ENCODE measurements at places on chromosomes 7 and 10. TPM values are rescaled to one million over a fixed set of nuclear protein-coding genes. Genes with fewer than 3 reads are reported as not detected.
A peak's percentile ranks its signal among the peaks of the same experiment; 100 is the strongest.

The FAM25A gene
- not detected for total RNA-seq

The TMEM176B gene
- 1.2 TPM for total RNA-seq

The TCF7L2 gene
- 67.3 TPM for total RNA-seq

The SPDYE16 gene
- not detected for total RNA-seq

The MUC12 gene
- total RNA-seq, result 7.0 TPM

The ARPC1B gene
- total RNA-seq, result 61.8 TPM

The FGFBP3 gene
- 115 TPM for total RNA-seq

The FAM25G gene
- not detected for total RNA-seq

DNA sequence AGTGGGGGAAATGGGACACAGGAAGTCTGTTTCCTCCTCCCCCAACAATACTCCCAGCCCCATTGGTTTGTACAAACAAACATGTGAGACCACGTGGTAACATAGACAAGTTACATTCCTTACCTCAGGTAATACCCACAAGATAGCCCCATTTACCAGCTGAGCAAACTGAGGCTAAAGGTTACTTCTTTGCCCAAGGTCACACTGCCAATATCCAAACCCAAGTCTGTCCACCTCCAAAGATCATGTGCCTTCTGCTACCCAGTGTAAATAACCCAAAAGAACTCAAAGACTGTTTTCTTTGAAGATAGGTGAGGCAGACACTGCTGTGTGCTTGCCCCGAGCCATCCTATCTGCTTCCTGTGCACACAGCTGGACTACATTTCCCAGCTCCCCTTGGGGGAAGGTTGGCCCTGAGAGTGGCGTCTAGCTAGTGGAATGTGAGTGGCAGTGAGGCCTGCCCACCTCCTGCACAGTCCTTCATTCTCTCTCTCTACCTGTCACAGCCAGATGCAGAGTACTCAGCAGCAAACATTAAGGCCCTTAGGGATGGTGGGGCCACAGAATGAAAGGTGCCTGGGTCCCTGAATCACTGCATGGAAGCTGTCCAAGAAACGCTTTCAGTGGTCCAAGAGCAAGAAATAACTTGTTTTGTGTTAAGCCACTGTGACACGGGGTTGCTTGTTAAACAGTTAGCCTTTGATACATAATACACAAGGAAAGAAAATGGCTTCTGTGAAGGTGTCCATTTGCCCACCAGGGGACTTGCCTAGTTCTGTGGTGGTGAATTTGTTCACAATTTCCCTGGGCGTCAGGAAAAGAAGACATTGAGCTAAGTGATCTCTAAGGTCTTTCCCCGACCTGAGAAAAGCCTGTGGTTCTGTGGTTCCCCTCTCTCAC lies 257.7 kb upstream of the NFE2L3 start:
- no peak overlapping the region for H3K27ac ChIP-seq
- H3K36me3 ChIP-seq, result no peaks in the 10 kb centered on the region
- DNase-seq, result peak; percentile 60
- H3K4me3 ChIP-seq, result no peak overlapping the region
- no peaks in the 10 kb centered on the region for H3K4me1 ChIP-seq

DNA sequence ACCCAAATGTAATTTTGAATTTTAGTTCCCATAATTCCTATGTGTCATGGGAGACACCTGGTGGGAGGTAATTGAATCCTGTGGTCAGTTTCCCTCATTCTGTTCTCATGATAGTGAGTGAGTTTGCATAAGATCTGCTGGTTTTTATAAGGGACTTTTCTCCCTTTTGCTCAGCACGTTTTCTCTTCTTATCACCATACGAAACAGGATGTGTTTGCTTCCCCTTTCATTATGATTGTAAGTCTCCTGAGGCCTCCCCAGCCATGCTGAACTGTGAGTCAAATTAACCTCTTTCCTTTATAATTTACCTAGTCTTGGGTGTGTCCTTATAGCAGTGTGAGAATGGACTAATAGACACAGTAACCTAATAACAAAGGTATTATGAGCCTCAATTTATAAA lies 36.1 kb upstream of the ZNF736 start:
- no peaks in the 10 kb centered on the region for H3K27me3 ChIP-seq
- H3K4me3 ChIP-seq, result no peak overlapping the region
- no peaks in the 10 kb centered on the region for H3K4me1 ChIP-seq
- DNase-seq, result no peak
- no peak overlapping the region for H3K27ac ChIP-seq

DNA sequence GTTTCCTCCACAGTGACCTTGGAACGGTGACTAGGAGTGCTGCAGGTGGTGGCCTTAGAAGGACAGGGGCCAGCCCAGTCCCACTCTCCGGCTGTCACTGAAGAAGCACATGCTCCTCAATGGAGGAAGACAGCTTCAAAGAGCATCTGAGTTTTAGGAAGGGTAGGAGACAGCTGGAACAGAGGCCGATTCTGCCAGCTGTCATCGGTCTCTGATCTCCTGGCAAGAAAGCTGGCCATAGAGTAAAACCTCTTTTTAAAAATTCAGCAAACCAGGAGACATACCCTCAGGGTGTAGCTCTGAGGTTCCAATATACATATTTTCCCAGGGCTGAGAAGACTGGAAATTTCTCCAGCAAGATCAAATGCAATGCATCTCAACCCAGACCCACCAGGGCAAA lies 55.9 kb downstream of the KCNMA1 start:
- H3K4me3 ChIP-seq, result no peak overlapping the region
- no peaks in the 10 kb centered on the region for H3K36me3 ChIP-seq
- no peaks in the 10 kb centered on the region for H3K4me1 ChIP-seq
- H3K27me3 ChIP-seq, result no peaks in the 10 kb centered on the region
- no peak for DNase-seq

GRCh38 chr7:98998821-98999725 lies 120.7 kb downstream of the TRRAP start:
- no peaks in the 10 kb centered on the region for H3K27me3 ChIP-seq
- H3K4me3 ChIP-seq, result no peak overlapping the region
- no peaks in the 10 kb centered on the region for H3K4me1 ChIP-seq
- DNase-seq, result no peak
- peaks cover 28% of the 10 kb centered on the region for H3K36me3 ChIP-seq
- H3K27ac ChIP-seq, result no peak overlapping the region

GRCh38 chr10:107747851-107748250 lies 583.3 kb upstream of the SORCS1 start:
- no peak overlapping the region for H3K27ac ChIP-seq
- H3K4me3 ChIP-seq, result no peak overlapping the region
- DNase-seq, result no peak
- H3K36me3 ChIP-seq, result no peaks in the 10 kb centered on the region

GRCh38 chr10:64506963-64507362 lies 985.8 kb downstream of the REEP3 start:
- H3K27me3 ChIP-seq, result no peaks in the 10 kb centered on the region
- H3K27ac ChIP-seq, result no peak overlapping the region
- H3K4me3 ChIP-seq, result no peak overlapping the region
- H3K36me3 ChIP-seq, result no peaks in the 10 kb centered on the region
- no peak for DNase-seq

DNA sequence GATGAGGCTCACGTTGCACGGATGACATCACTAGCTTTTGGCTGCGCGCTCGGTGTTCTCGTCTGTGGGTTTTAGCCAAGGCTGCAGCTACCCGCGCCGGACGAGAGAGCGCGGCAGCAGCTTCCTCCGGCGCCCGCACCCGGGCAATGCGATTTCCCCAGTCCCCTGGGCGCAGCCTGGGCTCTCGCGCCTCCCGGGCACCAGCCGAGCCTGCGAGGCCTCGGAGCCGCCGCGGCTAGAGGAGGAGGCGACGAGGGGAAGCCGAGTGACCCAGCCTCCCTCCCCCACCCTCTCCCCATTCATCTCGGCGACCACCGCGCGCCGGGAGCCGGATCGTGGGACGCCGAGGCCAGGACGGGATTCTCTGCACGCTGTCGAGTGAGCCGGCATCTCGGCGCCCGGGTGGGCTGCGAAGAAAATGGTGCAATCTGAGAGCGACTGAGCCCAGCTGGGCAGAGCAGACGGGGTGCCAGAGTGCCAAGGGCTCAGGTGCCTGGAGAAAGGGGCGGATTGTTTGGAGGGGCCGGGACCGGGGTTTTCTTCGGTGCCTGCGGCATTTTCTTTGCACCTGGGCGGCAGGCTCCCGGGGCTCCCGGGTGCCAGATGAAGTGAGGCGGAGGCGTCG lies 1.2 kb upstream of the TMEM178B start:
- peaks cover 18% of the 10 kb centered on the region for H3K27me3 ChIP-seq
- no peak overlapping the region for H3K27ac ChIP-seq
- peak; percentile 71 for DNase-seq
- peaks cover 5% of the 10 kb centered on the region for H3K4me1 ChIP-seq
- H3K36me3 ChIP-seq, result no peaks in the 10 kb centered on the region

- H3K36me3 ChIP-seq, result no peaks in the 10 kb centered on the region
- H3K27ac ChIP-seq, result no peak overlapping the region
- no peak for DNase-seq
- no peaks in the 10 kb centered on the region for H3K4me1 ChIP-seq
- H3K27me3 ChIP-seq, result no peaks in the 10 kb centered on the region
- H3K4me3 ChIP-seq, result no peak overlapping the region
These were observed 404.2 kb upstream of the FOXK1 start for GRCh38 chr7:4277936-4278335.

GRCh38 chr7:51113962-51114361 lies 202.6 kb downstream of the COBL start:
- H3K4me1 ChIP-seq, result no peaks in the 10 kb centered on the region
- H3K27me3 ChIP-seq, result no peaks in the 10 kb centered on the region
- H3K36me3 ChIP-seq, result no peaks in the 10 kb centered on the region

DNA sequence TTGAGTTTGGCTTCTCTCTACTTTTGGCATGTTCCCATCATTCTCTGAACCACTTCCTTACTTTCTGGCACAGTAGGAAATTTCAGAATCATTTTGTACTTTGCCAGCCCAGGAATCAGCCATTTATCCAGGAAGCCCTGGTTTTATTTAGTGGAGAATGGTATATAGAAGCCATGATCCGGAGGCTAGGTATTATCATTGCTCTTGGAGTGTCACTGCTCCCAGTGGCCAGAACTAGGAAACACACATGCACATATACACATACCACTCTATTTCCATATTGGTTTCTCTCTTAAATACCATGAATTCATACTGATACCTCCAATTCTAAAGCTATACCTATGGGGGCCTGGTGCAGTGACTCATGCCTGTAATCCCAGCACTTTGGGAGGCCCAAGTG lies 36.3 kb downstream of the SUFU start:
- no peak overlapping the region for H3K27ac ChIP-seq
- H3K4me3 ChIP-seq, result no peak overlapping the region
- no peaks in the 10 kb centered on the region for H3K36me3 ChIP-seq
- no peaks in the 10 kb centered on the region for H3K27me3 ChIP-seq
- no peaks in the 10 kb centered on the region for H3K4me1 ChIP-seq

GRCh38 chr10:75431180-75432111 lies at the start of gene LRMDA:
LRMDA (plus strand) TSS chr10:75431624.
- H3K4me3 ChIP-seq, result peak within 1 kb of the TSS; percentile 32
- no peak within 1 kb of the TSS for H3K27ac ChIP-seq
- peaks cover 51% of the 10 kb centered on the region for H3K27me3 ChIP-seq
- peaks cover 5% of the 10 kb centered on the region for H3K4me1 ChIP-seq
- no peaks in the 10 kb centered on the region for H3K36me3 ChIP-seq
- no peak for DNase-seq

DNA sequence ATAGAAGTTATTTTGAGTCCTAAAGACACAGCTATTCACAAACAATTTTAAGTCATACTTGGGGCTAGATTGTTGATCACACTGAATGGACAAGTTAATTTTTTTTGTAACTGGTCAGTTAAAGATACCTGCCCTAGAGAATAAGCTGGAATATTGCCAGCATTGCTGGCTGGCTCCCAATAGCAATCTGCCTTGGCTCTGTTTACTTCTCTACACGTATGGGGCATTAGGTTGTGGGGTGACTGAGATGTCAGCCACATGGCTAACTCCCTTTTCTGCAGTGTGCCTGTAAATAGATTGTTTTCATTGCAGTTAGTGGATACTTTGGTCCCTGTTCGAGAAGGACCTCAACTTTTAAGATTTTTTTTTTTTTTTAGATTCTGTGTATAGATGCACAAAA lies 128.2 kb downstream of the SEMA3E start:
- H3K36me3 ChIP-seq, result no peaks in the 10 kb centered on the region
- DNase-seq, result no peak
- H3K4me1 ChIP-seq, result no peaks in the 10 kb centered on the region
- H3K27me3 ChIP-seq, result no peaks in the 10 kb centered on the region
- no peak overlapping the region for H3K4me3 ChIP-seq

GRCh38 chr10:131070856-131071255 lies 240.7 kb downstream of the TCERG1L start:
- H3K27ac ChIP-seq, result no peak overlapping the region
- DNase-seq, result no peak
- H3K4me3 ChIP-seq, result no peak overlapping the region
- no peaks in the 10 kb centered on the region for H3K36me3 ChIP-seq
- no peaks in the 10 kb centered on the region for H3K4me1 ChIP-seq

DNA sequence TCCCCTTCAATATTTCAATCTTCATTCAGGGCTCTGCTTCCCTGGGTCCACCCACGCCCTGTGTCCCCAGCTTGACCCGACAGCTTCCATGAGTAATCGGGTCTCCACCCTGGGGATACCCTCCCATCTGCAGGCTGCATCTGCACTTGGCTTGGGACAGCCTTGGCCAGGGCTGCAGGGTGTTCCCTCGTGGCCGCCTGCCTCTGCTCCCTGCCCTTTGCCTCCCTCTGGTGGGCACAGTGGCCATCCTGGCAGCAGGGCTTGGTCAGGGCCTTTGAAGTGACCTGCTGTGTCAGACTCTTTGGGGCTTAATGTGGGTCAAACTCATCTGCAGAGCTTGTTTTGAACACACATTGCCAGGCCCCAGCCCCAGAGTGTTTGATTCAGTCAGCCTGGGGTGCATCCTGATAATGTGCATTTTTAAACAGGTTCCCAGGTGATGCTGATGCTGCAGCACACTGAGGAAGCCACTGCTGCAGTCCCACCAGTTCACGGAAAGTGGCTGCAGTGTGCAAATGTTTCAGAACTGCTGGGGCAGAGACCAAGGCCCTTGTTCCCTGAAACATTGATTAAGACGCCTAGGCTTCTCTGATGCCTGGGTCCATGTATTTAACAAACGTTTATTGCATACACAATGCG lies 80.7 kb upstream of the SEC61G start:
- no peak overlapping the region for H3K27ac ChIP-seq
- peak; percentile 85 for DNase-seq
- H3K4me1 ChIP-seq, result no peaks in the 10 kb centered on the region
- no peak overlapping the region for H3K4me3 ChIP-seq
- H3K36me3 ChIP-seq, result no peaks in the 10 kb centered on the region

- no peaks in the 10 kb centered on the region for H3K36me3 ChIP-seq
- H3K27ac ChIP-seq, result no peak overlapping the region
- no peak for DNase-seq
- H3K4me3 ChIP-seq, result no peak overlapping the region
These were observed 21.7 kb upstream of the FOXI2 start for GRCh38 chr10:127715249-127715648.

DNA sequence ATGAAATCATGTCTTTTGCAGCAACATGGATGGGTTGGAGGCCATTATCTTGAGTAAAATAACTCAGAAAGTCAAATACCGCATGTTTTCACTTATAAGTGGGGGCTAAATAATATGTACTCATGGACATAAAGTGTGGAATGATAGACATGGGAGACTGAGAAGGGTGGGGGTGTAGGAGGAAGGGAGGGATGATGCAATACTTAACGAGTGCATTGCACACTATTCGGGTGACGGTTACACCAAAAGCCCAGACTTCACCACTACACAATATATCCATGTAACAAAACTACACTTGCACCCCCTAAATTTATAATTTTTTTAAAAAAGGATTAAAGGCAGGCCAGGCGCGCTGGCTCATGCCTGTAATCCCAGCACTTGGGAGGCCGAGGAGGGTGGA lies 13.6 kb downstream of the LGI1 start:
- no peak overlapping the region for H3K27ac ChIP-seq
- no peaks in the 10 kb centered on the region for H3K27me3 ChIP-seq
- DNase-seq, result no peak
- H3K4me3 ChIP-seq, result no peak overlapping the region
- H3K4me1 ChIP-seq, result no peaks in the 10 kb centered on the region
- H3K36me3 ChIP-seq, result no peaks in the 10 kb centered on the region
